Activated CD8-positive, alpha-beta memory T cell treated with anti-CD3 and anti-CD28 coated beads for 1 hour (primary cell): ENCODE measurements at places on chromosomes 5 and 9.

DNA sequence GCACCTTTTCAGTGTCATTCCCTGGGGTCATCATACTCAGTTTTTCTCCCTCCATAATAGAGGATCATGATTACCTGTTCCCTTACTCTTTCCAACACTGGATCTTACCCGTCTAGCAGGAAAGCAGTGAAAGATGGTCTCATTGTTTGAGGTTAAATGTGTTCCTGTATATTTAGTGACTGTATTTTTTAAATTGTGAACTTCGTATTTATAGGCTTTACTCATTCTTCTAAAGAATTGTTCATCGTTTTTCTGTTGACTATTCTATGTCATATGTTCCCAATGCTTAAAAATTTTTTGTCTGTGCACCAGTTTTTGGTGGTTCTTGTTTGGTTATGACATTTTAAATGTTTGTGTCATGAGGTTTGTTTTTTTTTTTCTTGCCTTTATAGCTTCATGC lies 204.8 kb upstream of the OTULINL start:
- no peak for DNase-seq

DNA sequence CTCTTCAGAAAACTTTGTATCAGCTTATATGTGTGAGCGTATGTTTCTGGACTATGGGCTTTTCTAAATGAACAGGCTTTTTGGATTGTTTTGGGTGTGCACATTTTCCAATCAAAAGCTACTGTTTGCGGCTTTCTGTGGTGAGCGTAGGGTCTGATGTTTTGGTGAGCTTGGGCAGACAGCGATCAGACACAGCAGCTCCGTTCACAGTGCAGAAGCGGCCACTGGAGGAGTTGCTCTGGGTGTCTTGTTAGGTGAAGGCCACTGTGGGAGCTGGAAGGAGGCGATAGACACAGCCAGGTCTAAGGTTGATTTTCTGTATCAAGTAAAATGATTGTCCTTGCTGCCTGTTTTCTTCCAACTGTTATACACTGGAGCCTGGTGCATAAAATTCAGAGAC lies 11.1 kb downstream of the PRRC2B start:
- DNase-seq = no peak

GRCh38 chr9:110041452-110041851 lies 166.5 kb downstream of the C9orf152 start:
- DNase-seq = no peak

DNA sequence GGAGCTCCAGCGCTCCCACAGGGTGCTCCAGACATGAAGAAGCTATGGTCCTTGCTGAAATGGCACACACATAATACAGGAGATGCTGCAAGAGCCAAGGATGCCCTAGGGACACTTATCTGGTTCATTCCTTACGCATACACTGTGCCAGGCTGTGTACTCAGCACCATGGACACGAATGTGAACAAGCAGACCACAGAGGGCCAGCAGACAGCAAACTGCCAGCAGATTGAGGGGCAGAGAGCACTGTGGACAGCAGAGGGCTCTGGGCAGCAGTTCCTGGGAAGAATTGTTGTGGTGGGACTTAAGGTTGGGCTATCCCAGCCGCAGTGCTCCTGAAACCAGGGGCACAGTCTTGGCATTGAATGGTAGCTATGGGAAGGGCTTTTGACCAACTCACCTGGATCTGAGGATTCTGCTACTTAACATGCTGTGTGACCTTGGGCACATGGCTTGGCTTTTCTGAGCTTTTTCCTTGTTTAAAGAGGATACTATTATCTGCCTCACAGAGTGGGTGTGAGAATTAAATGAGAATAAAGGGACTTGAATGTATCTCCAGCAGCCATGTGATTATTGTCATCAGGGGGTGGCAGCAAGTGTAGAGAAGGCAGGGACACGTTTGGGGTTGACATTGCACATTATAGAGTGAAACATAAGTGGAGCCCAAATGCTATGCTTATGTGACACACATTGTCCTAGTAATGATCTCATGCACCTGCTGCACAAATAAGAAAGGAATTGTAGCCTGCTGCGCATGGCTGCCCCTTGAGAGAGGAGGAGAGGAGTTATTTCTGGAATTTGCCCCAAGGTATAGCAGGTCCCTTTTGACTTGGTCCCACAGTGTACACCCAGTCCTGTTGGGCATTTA lies 30.1 kb downstream of the PPARGC1B start:
- DNase-seq = no peak

DNA sequence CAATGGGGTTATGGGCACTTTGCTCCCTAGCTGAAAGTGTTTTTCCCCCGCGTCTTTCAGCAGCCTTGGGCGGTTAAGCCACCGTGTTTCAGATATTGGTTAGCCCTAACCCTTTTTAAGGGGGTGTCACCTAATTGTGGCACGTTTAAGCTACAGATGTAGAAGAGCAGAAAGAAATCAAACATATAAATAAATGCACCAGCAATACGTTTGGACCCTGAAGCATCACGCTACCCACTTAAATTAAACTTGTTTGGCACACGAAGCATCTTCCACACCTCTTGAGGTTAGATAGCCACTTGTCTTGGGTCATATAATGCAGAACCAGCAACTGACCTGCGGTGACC lies 768 bp downstream of the YTHDC2 start:
- DNase-seq = no peak

DNA sequence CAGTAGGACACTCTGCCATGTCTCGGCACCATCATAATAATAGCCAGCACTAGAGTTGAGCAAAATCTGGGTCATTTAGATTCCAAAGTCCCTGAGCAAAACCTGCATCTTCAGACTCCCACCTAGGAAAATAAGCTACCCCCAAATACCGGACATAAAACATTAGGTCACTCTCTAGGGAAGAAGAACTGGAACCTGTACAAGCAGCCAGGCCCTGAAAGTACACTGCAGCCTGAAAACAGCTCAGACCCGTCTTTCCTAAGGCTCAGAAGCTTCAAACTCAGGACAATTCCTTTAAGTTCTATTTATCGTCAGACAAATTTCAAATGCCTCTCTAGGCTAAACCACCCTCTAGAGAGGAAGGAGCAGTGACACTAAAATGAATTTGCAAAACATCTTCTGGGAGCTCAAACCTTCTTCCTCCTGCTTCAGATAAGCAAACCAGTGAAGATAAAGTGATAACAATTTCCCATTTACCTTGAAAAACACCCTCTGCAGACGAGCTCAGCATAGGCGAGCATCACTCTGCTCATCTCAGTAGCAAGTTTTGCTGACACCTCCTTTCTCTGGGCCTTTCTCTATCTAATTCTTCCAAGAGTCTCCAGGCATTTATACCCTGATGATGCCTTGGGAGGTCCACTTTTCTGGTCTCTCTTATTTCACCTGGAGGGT lies 34.0 kb downstream of the ADAM19 start:
- DNase-seq = no peak

GRCh38 chr5:139686706-139687441 lies 38.7 kb downstream of the CXXC5 start:
- DNase-seq = no peak

GRCh38 chr5:57311921-57312735 lies 138.3 kb downstream of the GPBP1 start:
- no peak for DNase-seq

DNA sequence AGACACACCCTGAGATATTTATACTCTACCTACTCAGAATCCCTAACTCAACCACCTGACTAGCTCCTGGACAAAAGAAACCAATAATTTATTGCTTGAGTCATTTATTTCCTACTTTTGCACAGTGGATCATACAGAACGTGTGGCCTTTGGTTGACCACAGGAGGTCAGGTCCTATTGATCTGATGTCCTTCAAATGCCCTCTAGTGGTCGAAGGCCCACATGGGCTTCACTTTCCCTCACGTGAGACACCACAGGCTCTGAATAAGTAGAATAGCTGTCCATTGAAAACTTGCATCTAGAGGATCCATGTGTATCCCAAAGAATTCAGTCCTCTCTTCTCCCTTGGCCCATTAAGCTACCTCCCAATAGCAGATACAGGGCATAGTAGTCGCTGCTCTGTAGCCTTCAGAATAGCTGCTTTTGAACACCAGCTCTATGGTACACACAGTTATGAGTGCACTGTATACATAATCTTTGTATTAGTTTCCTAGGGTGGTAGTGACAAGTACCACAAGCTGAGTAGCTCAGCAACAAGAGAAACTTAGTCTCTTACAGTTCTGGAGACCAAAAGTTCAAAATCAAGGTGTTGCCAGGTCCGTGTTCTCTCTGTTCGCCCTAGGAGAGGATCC lies 177.6 kb upstream of the SMARCA2 start:
- DNase-seq = no peak

DNA sequence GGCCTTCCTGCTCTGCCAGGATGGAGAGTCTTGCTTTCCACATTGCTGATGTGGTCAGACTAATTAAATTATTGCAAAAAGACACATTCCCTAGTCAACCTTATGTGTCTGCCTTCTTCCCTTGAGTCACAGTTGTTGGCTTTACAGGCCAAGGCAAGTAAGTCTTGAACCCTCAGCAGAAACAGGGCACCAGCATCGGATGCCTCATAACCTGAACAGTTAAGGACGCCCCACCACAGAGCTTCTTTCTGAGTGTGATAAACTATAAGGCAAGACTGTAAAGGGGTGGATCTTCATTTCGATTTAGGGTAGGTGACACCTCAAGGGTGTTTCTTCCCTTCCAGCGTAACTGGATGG lies 670 bp upstream of the KIF2A start:
- no peak for DNase-seq

- no peak for DNase-seq
These were observed 92.6 kb upstream of the PTPRD start for GRCh38 chr9:10705383-10705782.

- DNase-seq = no peak
These were observed 28.7 kb upstream of the PALM2AKAP2 start for GRCh38 chr9:109751253-109751652.

GRCh38 chr5:55027595-55027994 lies 3.5 kb downstream of the GZMK start:
- no peak for DNase-seq

DNA sequence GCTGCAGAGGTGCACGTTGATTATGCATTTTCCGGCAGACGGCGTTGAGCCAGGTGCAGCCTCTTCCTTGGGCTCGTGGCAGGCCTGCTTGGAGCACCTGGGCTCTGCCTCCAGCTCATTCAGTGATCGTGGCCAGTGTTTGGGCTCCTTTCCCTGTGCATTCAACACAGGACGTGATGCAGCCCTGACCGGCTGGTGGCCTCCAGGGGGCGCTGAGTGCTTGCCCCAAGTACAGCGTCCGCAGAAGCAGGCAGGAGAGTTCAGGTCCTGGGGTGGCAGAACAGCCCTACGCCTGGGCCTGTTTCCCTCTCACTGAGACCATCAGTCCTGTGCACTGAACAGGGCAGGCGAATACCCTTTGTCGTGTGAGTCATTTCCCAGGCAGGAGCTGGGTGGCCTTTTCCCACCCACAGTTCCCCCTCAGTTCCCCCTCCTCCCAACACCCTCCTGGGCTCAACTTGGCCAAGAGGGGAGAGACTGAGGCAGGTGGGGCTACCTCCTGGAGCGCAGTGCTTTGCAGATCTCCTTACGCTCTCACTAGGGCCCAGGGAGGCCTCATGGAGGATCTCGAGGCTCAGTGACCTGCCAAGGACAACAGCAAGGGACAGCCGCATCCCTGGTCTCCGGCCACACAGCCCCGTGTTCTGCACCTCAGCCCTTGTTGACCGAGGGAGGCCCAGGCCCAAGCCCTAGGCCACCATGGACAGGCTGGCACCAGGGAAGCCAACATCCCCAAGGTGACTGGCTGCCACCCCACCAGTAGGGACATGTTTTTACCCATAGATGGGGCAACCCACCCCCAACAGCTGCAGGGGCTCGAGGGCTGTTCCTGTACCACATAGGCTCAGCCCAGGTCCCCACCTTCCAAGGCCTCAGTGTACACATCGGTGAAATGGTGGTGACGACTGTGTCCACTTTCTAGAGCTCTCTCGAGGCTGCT lies 52.9 kb downstream of the LRSAM1 start:
- DNase-seq = peak; percentile 44

DNA sequence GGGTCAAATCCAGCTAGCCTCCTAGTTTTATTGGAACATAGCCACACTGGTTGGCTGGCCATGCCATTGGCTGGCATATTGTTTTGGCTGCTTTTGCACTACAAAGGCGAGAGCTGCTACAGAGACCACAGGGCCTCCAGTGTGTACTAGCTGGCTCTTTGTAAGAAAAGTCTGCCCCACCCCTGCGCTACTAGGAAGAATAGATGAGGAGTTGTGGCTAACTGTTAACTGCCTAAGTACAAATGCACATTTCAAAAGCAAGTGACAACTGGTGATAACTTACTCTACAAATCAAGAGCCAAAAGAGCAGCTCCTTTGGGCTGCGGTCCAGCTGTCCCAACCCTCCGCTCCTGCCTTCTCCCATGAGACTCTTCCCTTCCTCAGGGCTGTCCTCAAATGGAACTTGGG lies 63.9 kb downstream of the SERINC5 start:
- DNase-seq = no peak

DNA sequence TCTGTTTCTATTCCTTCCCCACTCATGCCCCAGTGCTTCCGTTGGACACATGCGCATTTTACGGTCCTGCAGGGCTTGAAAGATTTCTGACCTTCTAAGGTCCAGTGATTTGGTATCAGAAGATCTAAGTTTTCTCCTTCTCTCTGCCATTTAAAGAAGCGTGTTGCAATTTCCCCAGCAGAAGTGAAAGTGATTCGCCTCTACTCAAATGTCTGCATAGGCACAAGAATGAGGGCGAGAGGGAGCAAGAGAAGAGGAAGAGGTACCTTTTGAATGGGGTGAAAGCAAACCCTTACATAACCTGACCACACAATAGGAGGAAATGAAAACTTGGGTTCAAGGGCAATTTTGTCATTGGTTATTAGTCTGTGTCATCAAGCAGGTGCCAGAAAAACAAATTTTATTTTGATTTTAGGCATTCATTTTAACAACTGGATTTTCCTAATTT lies 31.7 kb upstream of the NR3C1 start:
- no peak for DNase-seq
